Activated T-cell treated with anti-CD3 and anti-CD28 coated beads for 4 hours (primary cell): ENCODE measurements at places on chromosomes 4 and X.

- no peak for DNase-seq
Observed at GRCh38 chr4:96315815-96316214, 475.9 kb downstream of the PDHA2 start.

DNA sequence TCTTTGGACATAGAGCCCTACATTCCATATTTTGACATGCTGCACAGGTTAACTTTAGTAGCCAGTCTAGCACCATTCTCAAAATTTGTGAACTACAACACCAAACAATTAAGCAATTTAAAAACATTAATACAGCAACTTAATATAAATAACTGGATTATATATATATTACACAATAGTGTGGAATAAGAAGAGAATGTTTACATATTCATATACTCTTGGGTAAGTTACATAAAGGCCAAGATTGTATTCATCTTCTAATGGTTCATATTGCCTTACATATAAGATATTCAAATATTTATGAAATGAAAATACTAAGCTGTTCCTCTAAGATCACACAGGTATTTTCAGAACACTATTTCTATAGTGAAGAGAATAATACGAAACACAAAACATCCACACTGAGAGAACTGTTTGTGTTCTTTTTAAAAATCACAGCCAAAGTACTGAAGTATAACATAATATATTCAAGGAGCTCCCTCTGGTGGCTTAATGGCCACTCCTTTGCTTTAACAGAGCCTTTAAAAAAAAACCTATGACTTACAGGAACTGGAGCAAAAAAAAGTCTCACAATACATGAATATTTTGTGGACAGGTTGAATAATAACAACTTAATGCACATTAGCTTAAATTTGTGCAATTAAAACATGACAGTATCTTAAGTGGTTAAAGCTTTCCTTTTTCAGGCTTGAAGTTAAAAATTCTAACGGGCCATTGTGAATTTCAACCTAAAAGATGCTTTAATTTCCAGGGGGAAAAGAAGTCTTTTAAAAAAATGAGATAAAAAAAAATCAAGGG lies 46.2 kb downstream of the NEK1 start:
- peak; percentile 19 for DNase-seq

DNA sequence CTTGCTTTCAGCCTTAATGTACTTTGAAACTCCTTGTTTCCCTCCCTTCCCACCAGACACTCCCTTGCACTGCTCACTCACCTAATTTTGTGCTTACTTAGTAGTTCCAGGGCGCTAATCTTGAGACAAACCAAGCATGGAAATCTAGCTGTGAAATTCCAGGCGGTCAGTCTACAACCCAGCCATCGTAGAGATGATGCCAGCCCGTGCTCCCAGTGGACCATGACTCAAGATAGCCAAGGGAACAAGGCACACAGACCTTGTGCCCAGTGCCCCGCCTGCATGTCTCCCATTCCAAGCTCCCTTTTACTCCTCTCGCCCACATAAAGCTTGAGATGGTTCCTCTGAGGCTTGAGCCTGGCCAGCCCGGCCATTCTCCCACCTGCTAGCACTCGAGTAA lies 11.1 kb downstream of the TREX2 start:
- DNase-seq: no peak

DNA sequence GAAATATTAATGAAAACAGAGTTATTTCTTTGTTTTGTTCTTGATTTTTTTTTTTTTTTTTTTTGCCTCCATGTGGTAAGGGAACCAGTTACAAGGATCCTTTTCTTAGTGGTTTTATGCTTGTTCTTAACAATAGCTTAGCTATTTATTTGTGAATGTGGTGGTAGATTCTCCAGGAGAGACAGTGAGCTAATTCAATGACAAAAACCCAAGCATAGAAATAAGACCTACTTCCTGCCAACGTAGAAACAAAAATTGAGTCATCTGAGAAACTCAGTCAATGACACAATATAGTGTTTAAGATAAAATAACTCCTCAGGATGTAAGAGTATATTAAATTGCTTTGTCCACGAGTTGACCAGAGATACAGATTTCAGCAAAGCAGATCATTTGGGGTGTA lies 863.8 kb upstream of the PABPC4L start:
- no peak for DNase-seq

- no peak for DNase-seq
Observed at GRCh38 chrX:29947225-29947624, 268.1 kb upstream of the MAGEB2 start.

GRCh38 chr4:183840311-183840710 lies 64.8 kb upstream of the STOX2 start:
- DNase-seq: peak; percentile 50

GRCh38 chr4:144710526-144710912 lies 64.6 kb downstream of the HHIP start:
- no peak for DNase-seq
